ENCODE measurements at places on chromosomes 4 and X.

- DNase-seq: no peak
Observed at GRCh38 chrX:22057667-22058066, 25.5 kb downstream of the PHEX start.

GRCh38 chr4:42237451-42237850 is 85.0 kb upstream of the BEND4 start:
- DNase-seq: no peak

- DNase-seq: no peak
Observed at GRCh38 chr4:55727746-55728145, 91.6 kb upstream of the NMU start.

DNA sequence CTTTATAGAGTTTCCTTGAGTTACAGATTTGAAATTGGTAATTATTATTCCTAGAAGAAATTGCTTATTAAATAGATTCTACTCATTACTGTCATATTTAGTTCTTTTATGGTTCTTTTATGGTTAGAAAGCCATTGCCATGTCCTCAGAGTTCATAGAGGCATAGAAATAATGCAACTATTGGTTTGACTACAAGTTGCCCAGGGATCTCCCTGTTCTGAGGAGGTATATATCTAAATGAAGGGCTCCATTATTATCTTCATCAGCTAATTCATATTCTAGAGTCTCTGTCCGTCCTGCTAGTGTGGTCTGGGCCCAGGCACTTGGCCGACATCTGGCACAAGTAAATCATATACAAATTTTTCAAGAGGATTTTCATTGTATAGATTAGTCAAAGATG is 535.7 kb downstream of the PPP4R3C start:
- DNase-seq: no peak

DNA sequence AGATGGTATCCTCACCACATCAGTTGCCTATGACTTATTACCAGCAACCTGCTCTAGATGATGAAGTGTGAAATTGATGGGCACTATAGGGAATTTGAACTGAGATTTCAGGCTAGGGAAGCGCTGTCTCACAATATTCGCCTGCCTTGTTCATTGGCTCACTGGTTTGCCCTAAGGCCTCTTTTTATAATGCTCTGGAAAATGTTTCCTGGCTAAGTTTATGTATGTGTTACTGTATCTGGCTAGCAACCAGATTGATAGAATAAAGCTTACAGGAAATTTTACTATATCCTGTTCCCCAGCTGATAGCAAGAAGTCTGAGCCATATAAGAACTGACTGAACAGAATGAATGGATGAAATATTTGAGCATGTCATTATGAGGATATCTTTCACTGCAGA is 71.6 kb downstream of the GSTCD start:
- no peak for DNase-seq

DNA sequence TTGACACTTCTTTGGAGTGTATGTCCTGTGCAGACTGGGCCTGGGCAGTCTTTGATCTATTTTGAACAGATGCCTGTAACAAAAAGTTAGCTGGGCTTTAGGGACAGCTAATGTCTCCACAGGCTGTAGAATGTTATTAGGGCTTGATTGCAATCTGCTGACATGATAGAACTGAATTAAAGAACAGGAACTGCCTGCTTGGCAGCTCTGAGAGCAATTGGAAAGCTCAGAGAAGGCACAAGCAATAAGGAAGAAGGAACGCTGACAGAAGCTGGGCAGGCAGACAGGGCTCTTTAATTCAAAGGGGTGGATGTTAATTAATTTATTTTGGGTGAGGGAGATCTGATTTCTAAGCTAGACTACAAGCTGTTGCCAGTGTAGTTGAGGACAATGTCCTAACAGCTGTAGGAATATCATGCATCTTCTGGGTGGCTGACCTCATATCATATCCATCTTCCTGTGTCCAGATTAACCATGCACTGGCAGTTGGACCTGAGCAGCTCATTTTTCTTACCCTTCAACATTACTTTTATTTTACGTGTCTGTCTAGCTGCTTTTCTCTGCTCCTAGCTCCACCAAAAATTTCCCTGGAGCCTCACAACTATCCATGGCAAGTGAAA is 20.7 kb upstream of the GRXCR1 start:
- DNase-seq: no peak

- no peak for DNase-seq
Observed at GRCh38 chrX:45056428-45057145, 144.1 kb downstream of the DIPK2B start.

- DNase-seq: no peak
Observed at GRCh38 chr4:189124149-189124758, 816.4 kb upstream of the FRG1 start.

GRCh38 chrX:44915361-44915868 is 42.4 kb downstream of the KDM6A start:
- DNase-seq: no peak

GRCh38 chr4:10640561-10641201 is 43.9 kb downstream of the CLNK start:
- no peak for DNase-seq

GRCh38 chr4:18209448-18209847 is 187.9 kb upstream of the LCORL start:
- no peak for DNase-seq

DNA sequence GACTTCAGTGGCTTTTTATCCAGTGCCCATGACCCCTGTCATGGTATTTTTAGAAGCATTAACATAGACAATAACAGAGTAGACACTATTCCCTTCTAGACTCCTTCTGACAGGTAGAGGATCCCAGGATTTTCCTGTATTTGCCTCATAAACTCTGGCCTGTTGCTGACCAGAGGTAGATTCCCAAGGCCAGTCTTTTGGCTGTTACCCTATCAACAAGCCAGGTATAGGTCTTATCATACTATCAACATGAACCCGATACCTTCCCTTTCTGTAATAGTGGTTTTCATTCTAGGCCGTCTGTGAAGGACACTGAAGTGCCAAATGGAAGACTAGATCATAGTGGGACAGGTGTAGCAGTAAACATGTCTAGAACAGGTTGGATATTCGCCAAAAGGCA is 76.2 kb upstream of the CHRDL1 start:
- DNase-seq: no peak

GRCh38 chr4:98653890-98654867 is 4.2 kb downstream of the TSPAN5 start:
- no peak for DNase-seq

DNA sequence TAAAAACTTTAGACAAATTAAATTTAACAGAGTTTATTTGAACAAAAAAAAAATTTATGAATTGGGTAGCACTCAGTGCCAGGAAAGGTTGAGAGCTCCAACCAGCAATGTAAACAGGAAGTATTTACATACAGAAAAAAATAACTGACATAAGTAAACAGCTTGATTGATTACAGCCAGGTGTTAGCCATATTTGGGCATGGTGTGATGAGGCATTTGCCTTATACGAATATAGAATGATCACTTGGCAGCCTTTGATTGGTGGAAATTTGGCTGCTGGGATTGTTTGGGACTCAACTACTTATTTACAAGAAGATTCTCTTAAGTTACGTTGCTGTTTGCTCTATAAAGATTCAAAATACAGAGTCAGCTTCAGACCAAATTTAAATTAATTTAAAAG is 172.0 kb downstream of the ADAM29 start:
- DNase-seq: no peak

GRCh38 chr4:100876546-100876945 is 358.7 kb upstream of the EMCN start:
- DNase-seq: no peak

GRCh38 chr4:11079171-11079570 is 349.5 kb downstream of the HS3ST1 start:
- no peak for DNase-seq

DNA sequence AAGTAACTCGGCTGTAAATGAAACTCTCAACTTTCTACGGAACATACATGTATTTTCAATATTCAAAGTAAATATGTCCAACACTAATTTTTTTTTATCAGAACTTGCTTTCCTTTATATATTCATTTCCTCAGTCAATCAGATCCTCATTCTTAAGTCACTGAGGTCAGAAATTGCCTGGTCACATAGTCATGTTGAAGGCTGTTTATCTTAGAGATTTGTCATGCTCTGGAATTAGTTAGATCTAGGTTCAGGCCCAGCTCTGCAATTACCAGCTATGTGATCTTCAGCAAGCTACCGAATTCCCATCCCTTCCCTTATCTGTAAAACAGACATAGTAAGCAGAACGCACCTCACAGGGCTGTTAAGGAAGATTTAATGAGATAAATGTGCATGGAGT is 228.8 kb downstream of the SPCS3 start:
- DNase-seq: no peak

DNA sequence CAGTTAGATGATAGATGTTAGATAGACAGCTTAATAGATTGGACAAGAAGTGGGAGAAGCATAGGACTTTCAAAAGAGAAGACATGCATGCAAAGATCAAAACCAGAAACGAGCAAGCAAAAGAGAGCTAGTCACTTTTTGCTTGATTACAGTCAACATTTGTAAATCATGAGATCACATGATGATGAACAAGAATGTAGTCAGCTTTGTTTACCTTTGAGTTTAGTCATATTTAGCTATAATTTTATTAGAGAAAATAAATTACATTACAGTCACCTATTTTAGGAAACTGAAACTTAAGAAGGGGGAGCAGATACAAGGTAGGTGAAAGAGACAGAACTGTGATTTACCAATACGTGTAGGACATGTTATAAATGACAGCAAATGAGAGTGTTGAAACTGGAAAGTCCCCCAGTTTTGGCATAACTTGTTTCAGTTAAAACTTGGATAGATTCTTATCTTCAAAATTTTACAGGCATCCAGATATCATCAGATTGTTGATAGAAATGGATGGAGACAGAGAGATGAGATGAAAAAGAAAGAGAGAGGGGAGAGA is 1083.1 kb upstream of the PCDH10 start:
- no peak for DNase-seq

- DNase-seq: no peak
Observed at GRCh38 chr4:74451214-74451661, 6.3 kb downstream of the AREG start.

DNA sequence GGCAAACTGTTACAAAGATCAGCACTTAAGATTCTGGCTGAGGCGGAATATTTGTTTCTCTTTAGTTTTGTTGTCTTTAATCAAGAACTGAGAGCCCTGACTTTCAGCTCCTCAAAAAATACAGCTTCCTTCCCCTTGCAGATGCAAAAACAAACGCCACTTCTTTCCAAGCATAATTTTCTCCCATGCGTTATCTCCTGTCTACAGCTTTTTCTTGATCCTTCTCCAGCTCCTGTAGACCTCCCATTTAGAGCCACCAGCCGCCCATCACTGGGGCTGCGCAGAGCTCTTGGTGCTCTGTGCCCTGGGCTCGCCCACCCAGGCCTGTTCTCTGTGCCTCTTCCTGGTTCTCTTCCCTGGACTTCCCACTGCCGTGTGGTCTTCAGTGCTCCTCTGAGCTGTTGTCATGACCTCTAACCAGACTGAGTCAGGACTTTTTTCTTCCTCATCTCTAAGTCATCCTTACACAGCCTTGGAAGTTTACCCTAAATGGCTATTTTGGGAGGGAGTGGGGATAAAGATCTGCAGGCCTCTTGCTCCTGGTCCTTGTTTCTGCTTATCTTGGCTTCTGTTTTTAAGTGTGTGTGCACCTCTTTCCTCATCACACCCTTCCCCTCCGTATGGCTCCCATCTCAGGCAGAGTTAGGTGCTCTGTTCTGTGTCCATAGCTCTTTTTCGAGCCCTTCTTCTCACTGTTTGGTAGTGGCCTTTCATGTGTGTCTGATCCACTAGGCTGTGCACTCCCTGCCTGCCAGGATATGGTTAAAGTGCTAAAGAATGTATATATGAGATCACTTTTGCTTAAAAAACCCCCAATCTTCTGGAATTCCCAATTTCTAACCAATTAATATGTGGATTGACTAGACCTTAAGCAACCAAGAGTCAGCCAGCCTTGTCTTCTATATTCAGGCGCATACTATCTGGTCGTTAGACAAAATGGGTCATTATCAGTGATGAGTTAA is 122.5 kb downstream of the PTTG2 start:
- DNase-seq: no peak
